ENCODE measurements at places on chromosomes 16 and 17.

DNA sequence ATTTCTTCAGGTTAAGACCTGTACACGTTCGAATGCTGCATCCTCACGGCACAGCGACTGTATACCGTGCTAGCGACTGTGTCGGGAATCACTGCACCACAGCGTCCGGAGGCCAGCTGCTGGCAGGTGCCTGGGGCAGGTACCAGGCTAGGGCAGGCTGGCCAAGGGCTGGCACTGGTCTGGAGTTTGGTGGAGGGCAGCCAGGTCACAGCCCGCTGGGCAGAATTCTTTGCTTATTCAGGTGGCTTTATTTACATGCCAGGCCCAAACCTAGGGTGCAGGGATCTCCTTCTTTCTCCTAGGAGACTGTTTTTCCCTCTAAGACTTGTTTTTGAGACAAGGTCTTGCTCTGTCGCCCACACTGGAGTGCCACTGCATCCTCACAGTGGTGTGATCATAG, 37.9 kb downstream of the COTL1 start:
- no peak for DNase-seq

DNA sequence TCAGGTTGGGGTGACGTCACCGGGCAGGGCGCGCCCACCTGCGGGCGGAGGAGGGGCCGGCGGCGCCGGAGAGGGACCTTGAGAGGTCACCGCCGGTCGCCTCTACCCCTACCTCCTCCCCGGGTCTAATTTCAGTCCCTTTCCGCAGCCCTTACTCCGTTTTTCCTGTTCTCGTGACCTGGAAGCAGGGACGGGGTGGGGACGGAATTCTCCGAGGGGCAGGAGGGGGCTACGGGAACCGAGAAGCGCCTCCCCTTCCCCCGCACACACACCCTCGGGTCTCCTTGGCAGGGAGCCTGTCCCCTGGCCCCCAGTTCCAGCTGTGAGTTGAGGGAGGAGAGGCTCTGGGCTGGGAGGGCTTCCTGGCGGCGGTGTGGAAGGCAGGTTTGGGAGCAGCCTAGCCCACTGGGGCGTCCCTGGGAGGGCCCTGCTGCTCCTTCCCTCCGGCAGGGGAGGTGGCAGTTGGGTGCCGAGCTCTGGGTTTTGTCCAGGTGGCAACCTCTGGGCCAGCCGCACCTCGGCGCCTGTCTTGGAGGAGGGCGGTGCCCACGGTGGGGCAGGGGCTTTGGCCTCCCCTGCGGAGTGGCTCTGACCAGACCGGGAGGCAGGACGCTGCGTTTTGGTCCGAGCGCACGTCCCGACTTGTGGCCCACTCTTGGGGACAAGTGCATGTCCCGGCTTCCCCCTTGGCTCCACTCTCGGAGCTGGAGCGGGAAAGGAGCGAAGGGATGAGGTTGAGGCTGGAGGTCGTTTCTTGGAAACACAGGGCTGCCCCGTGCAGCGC, 773 bp downstream of the SYNGR3 start:
- no peak for DNase-seq

- DNase-seq, result no peak
Observed at GRCh38 chr16:104355-104754, 26.3 kb downstream of the MPG start.

DNA sequence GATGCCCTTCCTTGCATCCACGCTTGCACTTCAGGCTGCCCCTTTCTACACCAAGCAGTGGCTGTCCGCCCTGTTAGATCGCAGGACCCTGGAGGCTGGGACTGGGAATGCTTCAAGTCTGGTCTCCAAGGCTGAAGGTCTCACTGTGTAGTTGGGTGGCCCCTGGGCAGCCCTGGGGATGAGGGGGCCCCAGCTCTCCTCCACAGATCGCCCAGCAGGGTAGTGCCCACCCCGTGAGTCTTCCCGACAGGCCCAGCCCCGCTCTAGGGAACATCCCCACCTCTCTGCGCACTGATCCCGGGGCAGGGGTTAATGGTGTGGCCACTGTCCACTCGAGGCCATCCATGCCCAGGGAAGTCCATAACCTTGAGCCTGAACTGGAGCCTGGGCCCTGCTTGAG, 10.3 kb downstream of the ZNF213 start:
- no peak for DNase-seq

- DNase-seq, result no peak
Observed at GRCh38 chr16:77555126-77555525, 120.3 kb upstream of the ADAMTS18 start.

DNA sequence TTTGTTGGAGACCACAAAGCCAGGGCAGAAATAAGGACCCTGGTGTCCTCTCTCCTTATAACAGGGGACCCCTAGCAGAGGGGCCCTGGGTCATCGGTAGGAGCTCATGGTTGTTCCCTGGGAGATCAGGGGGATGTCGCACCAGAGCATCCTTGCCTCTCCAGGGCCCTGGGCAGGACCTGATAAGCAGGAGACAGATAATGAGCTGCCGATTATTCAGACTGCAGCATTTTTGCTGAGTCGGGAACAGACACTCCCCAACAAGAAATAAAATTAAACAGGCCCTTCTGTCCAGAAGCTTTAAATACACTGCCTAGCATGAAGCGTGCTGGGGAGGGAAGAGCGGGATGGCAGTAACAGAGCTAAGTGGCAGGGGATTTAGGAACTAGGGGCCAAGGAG, 15.4 kb upstream of the GFAP start:
- no peak for DNase-seq

DNA sequence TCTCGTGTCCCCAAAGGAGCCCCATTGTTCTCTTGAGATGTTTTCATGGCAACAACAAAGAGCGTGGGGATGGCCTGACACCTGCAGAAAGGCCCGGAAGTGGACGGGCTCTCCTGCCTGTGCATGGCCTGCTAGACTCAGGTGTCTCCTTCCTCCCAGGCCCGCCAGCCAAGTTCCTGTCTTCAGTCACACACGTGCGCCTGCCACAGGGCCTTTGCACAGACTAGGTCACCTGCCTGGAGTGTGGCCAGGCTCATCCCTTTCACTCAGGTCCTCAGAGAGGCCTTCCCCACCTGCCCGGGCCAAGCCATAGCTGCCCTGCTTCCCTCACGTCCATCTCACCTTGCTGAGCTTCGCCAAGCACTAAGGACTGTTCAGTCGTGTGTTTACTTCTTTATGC, 300.9 kb downstream of the FOXL1 start:
- no peak for DNase-seq

GRCh38 chr16:76946879-76947278, 244.1 kb upstream of the MON1B start:
- peak; percentile 7 for DNase-seq

DNA sequence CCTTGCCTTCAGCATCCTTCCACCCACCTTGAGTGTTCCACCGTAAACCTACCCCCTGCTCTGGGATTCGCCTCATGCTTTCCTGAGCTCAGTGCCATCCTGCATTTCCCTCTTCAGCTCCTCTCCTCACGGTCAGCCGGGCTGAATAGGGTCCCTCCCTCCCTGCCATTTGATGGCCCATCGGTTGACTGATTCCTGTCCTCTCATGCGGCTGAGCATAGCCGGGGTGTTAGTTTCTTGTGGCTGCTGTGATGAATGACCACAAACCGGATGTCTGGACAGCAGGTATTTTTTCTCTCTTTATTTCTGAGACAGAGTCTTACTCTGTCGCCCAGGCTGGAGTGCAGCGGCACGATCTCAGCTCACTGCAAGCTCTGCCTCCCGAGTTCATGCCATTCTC, 44.1 kb upstream of the MGAT5B start:
- DNase-seq, result no peak

- DNase-seq, result no peak
Observed at GRCh38 chr17:7038025-7038862, 2.4 kb downstream of the SLC16A13 start.

- no peak for DNase-seq
Observed at GRCh38 chr16:81421536-81421935, 23.1 kb upstream of the CMIP start.

- no peak for DNase-seq
Observed at GRCh38 chr17:5757314-5757907, 173.1 kb upstream of the NLRP1 start.

DNA sequence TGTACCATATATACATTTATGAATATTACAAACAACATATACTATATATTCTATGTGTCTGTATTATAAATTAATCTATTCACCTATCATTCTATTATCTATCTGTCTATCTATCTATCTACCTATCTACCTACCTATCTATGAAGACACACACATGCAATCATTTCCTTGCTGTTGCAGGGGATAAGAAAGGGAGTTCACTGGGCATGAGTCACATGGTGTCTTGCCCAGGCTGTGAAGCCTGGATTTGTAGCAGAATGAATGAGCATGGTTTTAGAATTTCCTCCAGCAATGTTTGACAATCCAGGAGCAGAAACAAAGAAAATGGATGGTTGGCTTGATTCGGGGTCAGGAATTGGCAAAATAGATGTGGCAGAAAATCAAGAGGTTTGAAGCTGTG, 23.2 kb upstream of the FAM20A start:
- no peak for DNase-seq

DNA sequence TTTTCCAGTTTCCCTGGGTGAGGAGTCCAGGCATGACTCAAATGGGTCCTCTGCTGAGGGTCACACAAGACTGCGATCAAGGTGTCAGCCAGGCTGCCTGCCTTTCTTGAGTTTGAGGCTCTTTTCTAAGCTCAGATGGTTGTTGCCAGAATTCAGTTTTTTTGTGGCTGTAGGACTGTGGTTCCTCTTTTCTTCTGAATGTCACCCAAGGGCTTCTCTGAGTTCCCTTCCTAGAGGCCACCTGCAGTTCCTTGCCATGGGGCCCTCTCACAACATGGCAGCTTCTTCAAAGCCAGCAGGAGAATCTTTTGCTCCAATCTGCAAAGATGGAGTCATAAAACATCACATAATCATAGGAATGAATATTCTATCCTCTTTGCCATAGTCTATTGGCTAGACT, 17.5 kb downstream of the LIMD2 start:
- DNase-seq, result no peak

- DNase-seq, result no peak
Observed at GRCh38 chr16:19753815-19754643, 36.0 kb downstream of the IQCK start.
